ENCODE measurements at places on chromosomes 1 and 21.

- DNase-seq, result no peak
Observed at GRCh38 chr1:42240966-42241755, 76.6 kb upstream of the GUCA2A start.

DNA sequence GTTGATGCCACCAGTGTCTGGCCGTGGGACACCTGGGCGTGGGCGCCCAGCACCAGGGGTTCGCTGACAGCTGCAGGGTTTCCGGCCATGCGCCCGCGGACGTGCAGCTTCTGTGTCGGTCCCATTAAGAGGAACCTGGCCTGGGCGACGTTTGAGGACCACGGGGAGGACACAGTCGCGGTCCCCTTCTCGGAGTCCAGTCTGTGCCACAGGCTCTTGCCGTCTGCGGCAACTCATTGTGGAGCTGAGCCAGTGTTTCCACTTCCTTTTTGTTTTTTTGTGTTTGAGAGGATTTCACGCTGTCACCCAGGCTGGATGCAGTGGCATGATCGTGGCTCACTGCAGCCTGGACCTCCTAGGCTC is 1.6 kb upstream of the C1orf159 start:
- no peak for DNase-seq

- DNase-seq, result no peak
Observed at GRCh38 chr1:211336775-211337174, 10.1 kb downstream of the TRAF5 start.

DNA sequence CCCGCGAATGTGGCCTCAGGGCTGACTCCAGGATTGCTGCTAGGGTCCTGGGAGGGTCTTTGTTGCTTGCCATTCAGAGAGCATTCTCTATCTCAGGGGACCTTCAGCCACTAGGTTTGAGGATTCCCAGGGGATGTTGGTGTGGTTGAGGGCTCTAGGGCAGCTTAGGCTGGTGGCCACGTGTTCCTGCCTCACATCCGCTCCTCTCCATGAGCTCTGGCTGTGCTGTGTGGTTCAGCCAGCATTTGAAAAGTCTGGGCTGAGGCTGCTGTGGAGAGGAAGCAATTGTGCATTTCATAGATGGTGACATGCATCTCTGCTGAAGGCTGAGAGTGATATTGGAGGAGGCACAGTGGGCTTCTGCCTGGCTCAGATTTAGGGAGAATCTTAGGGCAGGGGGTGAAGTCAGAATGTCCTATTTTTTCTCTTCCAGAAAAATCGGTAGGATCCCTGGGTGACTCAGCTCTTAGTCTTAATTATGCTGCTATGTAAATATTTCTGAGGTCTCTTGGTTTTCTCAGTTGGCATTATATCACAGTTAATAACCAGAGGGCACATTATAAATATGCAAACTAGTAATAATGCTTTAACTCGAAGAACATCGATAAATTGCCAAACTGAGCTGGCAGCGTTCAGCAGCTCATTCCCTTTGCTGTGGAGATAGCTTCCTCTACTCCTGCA is 182.3 kb downstream of the CAMTA1 start:
- no peak for DNase-seq

- DNase-seq, result no peak
Observed at GRCh38 chr21:41706263-41706639, 60.6 kb downstream of the RIPK4 start.

DNA sequence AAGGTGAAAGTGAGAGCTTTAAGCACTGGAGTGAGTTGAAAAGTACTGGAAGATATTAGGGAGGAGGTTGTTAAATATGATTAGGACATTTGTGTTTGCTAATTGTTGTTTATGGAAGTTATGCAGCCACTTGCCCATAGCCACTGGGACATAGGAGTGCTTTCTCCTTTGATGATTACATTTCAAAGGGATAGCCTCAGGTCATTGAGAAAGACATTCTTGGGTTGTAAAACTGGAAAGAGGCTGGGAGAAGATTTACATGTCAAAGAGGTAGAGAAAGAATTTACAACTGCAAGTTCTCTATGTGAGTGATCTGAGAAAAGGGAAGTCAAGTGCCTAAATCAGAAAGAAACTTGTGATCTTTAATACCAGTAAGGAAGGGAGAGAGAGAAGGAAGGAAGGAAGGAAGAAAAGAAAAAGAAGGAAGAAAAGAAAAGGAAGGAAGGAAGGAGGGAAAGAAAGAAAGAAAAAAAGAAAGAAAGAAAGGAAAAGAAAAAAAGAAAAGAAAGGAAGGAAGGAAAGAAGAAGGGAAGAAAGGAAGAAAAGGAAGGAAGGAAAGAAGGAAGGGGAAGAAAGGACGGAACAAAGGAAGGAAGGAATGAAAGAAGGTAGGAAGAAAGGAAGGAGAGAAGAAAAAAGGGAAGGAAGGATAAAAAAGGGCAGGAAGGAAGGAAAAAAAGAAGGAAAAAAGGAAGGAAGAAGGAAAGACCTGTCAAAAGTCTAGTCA is 284.6 kb upstream of the DPYD start:
- no peak for DNase-seq

GRCh38 chr21:33914188-33914587 is 1.4 kb downstream of the ATP5PO start:
- no peak for DNase-seq

- DNase-seq, result no peak
Observed at GRCh38 chr1:85449356-85449755, 15.6 kb downstream of the DDAH1 start.

GRCh38 chr21:16241479-16241963 is 511.7 kb downstream of the USP25 start:
- no peak for DNase-seq

DNA sequence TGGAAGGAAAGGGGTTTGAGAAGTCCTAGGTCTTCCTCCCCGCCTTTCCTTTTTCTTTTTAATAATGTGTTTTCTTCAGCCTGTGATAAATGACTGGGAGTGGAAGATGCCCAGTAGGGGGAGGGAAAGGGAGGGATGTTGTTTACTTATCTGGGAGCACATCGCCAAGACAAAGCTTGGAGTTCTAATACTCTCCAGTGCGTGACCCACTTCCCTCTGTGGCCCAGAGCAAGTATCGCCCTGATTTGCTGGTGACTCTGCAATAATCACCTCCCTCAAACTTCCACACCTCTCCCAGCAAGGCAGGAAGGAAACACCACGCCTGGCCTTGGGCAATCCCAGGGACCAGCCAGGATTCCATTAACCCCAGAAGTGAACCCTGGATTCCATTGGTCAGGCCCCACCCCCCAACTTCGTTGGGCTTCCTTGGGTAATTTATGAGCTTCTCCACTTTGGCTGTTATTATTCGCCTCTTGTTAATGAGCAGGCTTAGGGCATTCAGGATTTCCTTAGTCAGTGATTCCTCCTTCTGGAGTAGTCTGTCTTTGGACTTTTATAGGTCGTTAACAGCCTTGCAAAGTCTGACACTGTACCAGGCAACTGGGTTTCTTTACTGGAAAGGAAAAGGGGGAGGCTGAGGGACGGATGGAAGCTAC is 24.3 kb upstream of the GRHL3 start:
- DNase-seq, result no peak

DNA sequence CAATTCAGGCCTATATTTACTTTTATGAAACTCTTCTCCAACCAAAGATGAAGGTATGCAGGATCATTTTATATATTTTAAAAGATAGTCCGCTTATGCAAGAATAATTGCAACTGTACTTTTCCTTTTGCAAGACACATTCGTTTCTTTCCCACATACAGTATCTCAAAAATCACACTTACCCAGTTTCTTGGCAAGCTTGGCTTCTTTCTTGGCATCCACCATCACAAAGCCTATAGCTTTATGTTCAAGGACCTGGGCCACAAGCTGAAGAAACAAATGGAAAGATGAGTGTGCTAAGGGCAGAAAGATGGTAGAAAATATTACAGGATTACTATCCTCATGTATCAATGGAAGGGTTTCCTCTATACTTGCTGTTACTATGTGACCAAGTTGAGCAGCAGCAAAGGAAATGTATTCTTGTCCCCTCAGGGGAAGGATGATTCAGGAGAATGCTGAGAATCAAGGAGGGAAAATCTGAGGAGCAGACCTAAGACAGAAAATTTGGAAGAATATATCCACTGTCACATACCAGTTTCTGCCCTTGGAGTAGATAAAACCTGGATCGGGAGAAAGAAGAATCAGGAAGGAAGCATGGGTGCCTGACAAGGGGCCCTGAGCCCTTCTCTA is 23.8 kb downstream of the CASQ2 start:
- DNase-seq, result no peak

DNA sequence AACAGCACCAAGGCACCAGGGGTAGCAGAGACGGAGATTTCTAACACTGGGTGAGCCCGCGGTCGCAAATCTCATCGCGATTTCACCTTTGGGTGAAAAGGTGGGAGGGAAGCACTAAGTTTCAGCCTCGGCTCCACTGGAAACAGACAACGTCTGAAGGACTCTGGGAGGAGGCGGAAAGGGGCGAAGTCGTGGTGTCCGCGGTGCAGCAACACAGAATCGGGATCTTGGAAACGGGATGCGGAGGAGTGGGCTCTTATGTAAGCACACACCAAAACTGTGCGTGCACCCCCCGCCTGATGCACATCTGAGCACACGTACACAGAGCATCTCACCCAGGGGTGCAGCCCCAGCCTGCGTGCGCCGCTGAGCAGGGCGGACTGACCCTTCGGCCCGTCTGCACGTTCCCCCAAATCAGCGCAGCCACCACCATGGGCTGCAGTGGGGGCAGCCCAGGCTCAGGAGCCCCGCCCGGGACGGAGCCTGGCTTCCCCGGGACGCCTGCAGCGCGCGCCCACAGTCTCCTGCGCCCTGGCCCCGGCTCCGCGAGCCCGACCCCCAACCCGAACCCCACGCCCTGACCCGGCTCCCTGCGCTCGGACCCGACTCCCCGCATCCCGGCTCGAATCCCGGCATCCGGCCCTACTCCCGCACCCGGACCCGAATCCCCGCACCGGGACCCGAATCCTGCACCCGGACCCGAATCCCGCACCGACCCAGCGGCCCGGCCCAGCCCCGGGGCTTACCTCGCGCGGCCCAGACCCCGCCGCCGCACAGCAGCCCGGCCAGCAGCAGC is 670 bp downstream of the CLSTN1 start:
- DNase-seq, result no peak

DNA sequence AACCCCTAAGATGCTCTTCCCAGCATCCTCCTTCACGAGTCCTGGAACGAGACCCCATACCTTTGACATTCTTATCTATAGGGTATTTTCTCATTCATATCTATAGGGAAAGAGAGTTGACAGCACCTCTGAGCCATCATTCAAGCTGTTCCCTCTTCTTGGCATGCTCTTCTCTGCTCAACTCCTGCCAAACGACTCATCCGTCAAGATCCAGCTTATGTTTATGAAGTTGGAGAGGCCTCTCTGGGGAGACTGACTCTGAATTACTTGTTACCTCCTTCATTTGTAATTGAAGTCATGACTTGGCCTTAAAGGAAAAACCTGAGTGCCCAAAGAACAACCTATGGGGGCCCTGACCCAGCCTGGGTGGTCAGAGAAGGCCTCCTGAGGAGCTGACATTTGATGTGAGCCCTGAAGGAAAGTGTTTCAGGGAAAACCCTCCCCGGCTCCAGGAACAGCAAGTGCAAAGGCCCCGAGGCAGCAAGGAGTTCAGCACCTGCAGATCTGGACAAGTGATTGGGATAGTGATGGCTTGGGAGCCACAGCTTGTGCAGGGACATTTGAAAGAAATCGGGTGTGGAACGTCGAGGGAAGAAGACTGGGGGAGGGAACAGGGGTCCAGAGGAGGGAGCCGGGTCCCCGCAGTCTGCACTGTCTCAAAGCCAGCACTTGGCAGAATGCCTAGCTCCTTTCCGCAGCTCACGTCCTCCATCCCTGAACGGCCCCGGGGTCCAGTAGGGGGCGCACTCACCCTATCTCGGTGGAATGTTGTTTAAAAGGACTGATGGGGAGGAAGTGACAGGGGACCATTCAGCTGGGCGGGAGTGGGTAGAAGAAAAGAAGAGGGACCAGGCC is 14.0 kb upstream of the CDA start:
- DNase-seq, result no peak

DNA sequence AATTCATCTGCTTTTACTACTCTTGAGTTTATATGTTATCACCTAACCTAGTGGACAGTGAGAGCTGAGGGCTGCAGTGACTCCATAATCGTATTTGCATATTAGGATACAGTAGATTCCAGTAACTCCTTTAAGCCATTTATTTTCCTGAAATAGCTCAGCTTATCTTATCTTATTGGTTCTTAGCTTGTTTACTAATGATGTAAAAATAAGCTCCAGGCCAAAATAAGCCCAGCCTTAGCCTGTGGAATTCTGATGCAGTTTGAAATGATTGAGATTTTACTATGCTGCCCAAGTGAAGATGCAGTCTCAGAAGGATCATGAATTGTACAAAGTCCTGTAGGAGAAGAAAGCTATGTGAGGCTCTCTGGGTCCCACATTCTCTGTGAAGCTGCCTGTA is 18.1 kb downstream of the ATP1A1 start:
- DNase-seq, result no peak
